ENCODE measurements at places on chromosomes 7 and 10. TPM values are rescaled to one million over a fixed set of nuclear protein-coding genes. Genes with fewer than 3 reads are reported as not detected.

DGKB gene
- polyA plus RNA-seq, result not detected

C10orf67 gene
- 0.33 TPM for polyA plus RNA-seq

FEZF1 gene
- polyA plus RNA-seq, result 0.04 TPM

LIPM gene
- not detected for polyA plus RNA-seq

SAMD9L gene
- polyA plus RNA-seq, result 15.7 TPM

GPR15LG gene
- not detected for polyA plus RNA-seq

DNA sequence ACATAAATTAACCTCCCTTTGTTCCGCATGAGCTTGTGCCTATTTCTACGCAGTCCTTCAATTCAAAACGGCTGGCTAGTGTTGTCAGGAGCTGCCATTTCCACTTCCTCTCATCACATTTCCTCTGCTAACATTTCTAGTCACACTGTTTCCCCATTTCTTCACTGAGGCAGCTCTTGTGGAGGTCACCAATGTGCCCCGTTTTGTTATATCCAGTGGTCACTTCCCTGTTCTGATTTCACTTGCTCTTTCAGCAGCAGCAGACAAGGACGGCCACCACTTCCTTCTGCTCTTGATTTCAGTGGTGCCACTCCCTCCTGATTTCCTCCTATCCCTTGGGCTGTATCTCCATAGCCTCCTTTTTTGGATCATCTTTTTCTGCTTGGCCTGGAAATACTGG, 64.8 kb upstream of the SEC61G start:
- no peak for DNase-seq

DNA sequence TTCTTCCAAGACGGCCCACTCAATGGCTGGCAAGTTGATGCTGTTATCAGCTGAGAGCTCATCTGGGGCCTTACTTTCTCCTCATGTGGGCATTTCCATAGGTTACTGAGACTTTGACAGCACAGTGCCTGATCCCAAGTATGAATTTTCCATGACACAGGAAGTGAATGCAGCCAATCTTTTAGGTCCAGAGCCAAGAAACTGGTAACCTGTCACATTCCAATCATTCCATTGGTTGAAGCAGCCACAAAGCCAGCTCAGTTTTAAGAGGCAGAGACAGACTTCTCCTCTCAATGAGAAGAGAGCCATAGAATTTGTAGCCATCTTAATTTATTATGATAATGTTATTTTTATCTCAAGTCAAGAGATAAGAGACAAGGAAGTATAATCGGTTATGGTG, 775.5 kb downstream of the CNTNAP2 start:
- no peak for DNase-seq

GRCh38 chr10:43596546-43596945, 9.7 kb upstream of the ZNF485 start:
- DNase-seq, result peak; percentile 16

DNA sequence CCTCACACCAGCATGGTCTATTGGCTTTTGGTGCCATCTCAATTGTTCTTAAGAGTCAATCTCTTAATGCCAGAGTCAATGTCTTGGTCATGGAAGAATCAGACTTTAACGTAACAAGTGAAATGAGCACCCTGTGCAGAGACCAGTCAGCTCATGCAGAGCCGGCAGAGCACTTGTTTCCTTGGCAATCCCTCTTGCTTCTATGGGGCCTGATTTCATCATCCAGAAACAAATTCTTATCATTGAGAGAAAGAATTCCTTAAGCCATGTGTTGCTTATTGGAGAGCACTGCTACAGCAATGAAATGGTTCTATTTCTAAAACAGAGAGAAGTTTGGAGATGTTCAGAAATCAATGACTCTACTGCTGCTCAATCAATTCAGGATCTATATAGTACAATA, 212.8 kb downstream of the IPMK start:
- DNase-seq, result no peak

DNA sequence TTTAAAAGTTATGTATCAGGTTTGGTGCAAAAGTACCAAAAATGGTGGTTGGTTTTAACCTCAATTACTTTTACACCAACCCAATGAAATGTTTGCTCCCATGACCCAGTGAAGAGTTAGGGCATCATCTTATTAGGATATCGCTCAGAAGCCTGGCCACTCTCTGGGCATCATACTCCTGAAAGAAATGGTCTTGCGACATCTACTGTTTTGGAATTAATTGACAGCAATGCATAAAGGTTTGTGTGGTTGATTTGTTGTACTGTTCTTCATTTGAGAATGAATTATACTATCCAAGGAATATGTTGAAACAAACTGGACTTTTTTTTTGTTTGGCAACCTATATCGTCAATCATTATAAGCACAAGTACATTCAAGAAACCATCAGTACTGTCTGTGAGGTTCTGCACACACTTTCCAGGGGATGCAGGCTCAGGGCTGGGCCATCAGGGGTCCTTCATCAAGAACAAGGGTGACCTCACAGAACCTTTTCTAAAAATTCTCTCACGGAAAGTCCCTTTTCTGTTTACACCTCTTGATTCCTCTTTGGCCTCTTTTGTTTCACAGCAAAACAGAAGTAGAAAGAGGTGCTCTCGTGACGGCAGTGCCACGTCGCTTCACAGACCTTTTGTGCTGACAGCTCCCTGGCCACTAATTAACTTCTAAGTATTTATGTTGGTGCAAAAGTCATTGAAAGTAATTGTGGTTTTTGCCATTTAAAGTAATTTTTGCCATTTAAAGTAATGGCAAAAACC, 117.2 kb upstream of the KLF6 start:
- DNase-seq, result no peak

DNA sequence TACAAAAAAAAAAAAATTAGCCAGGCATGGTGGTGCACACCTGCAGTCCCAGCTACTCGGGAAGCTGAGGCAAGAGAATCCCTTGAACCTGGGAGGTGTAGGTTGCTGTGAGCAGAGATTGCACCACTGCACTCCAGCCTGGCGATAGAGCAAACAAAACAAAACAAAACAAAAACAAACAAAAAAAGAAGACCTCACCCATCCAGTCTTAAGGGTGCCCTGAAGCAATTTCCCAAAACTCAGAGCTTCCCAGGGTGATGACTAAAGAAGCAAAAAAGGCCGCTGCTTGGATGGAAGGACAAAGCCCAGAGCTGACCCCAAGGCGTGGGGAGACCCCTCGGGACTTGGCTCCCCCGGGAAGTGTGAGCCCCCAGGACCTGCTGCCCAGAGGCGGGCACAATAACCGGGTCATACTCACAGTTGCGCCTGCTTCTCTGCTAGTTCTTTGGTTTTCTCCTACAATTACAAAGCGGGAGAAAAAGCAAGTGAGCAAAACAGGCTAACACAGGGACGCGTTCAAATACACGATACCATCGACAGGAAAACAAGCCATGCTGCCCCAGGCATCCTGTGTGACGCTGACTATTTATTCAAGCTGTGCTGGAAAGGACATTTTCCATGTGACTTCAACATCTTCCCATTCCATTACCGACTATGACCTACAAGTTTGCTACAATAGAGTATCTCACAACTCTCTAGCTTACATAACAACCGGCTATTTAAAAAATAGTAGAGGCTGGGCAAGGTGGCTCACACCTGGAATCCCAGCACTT, 29.9 kb downstream of the PAPOLB start:
- DNase-seq, result no peak

- no peak for DNase-seq
Measured at GRCh38 chr7:17991866-17992648, 35.6 kb downstream of the PRPS1L1 start.

- peak; percentile 71 for DNase-seq
Measured at GRCh38 chr10:101829561-101830315, 11.5 kb upstream of the OGA start.

DNA sequence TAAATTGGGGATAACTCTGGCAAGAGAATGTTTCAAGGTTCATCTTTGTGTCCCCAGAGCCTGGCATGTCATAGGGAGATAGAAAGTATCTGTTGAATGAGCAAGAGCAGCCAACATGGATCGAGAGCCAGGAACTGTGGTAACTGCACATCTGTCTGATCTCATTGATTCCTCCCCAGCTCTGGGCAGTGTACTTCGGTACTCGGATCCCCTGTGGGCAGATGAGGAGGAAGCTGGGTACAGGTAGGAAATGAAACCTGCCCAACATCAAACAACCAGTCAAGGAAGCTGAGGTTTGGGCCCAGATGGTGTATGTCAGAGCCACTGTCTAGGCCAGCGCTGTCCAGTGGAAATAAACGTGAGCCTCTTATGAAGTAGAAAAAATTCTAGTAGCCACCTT, 76.4 kb downstream of the GRK5 start:
- DNase-seq, result no peak

- no peak for DNase-seq
Measured at GRCh38 chr7:30254248-30254647, 30.1 kb upstream of the ZNRF2 start.
